ENCODE measurements at places on chromosomes 12 and 14.

GRCh38 chr12:1357711-1358110 lies 236.7 kb downstream of the FBXL14 start:
- no peak for DNase-seq

GRCh38 chr12:55726971-55727370 lies 1.8 kb downstream of the CD63 start:
- no peak for DNase-seq

GRCh38 chr12:114063435-114063834 lies 97.3 kb upstream of the RBM19 start:
- no peak for DNase-seq

DNA sequence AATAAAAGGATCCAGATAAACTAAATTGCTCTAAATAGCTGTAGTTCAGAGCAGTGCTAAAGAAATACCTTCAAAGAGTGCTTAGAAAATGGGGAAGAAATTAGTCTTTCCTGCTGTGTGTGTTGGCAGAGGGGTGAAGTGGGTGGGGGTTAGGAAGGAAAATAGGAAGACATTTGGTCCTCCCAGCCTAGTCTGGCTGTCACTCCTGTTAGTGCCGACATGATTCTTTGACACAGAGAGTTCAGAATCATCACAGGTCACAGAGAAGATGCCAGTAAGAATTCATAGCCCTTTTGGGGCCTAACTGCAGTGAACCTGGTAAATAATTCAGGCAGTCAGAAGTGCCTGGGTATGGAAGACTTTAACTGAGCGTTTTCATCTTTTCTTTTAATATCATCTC lies 74.8 kb downstream of the FLRT2 start:
- no peak for DNase-seq

- no peak for DNase-seq
These were observed 85.8 kb downstream of the TMTC3 start for GRCh38 chr12:88227871-88228270.

DNA sequence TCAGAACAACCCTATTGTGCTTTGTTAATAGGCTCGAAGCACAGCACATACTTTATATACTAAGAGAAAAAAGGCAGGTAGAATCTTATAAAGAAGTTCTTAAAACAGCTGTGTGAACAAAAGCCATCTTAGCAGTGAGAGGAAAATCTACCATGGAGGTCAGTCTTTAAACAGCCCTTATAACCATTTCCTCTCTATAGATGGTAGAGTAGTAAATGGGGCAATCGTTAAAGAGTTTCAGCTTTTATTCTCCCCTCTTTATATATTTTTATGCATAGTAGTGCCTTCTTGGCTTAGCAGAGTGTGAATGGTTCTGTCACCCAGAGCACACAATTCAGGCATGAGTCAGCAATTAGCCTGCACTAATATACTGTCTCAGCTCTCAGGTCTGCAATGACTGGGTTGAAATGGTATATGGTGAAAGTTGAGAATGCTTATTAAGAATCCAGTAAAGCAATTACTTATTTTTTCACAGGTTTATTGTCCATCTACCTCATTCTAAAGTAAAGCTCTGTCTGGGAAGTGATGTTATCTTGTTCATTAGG lies 305.0 kb downstream of the NELL2 start:
- no peak for DNase-seq

DNA sequence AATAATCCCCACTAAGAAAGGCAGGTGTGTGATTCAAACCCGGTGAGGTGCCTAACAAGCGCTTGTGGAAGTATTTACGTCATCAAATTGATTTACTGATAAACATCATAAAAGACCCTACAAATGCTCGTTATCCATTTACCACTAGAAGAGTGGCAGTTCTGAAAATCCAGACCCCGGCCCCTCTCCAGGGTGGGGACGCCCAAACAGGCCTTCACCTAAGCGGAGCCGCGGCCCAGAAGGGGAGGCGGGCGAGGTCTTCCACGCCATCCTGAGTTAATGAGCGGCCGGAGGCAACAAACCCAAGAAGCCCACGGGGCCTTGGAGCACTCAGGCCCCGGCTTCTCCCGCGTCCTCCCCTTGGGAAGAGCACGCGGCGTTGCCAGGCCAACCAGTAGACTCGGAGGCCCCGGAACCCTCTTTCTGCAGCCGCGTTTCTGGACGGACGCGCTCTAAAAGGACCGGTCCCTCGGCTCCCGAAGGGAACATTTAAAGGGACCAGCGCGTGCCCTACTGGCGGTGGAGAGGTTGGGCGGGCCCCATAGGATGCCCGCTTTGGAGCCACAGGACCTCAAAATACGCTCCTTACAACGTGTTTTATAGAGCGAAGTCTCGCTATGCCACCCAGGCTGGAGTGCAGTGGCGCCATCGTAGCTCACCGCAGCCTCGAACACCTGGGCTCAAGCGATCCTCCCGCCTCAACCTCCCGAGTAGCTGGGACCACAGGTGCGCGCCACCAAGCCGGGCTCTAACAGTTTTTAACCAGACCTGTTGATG lies 3.5 kb downstream of the PTPN21 start:
- peak; percentile 86 for DNase-seq

GRCh38 chr12:122724641-122725243 lies 5.9 kb downstream of the HCAR1 start:
- DNase-seq = no peak

GRCh38 chr12:20122274-20122673 lies 246.1 kb upstream of the PDE3A start:
- DNase-seq = no peak

- DNase-seq = peak; percentile 89
These were observed 61.5 kb downstream of the LGMN start for GRCh38 chr14:92686900-92687427.

GRCh38 chr14:75435473-75435872 lies 7.7 kb downstream of the JDP2 start:
- DNase-seq = no peak

DNA sequence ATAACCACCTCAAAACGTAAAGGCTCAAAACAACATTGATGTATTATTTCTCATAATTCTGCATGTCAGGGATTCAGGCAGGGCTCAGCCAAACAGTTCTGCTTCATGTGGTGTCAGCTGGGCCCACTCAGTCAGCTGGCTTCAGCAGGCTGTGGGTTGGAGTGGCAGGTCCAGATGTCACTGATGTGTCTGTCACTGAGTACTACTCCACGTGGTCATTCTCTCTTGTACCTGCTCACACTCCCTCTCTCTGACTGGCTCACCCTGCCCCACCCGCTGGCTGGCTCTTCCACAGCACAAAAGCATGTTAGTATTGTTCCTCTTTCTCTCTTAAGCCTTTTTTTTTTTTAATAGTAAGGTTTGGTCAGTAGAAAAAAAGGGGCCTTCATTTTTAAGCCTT lies 182.4 kb downstream of the DICER1 start:
- no peak for DNase-seq

- DNase-seq = no peak
These were observed 96.5 kb downstream of the BCAT1 start for GRCh38 chr12:24852420-24852819.

- DNase-seq = no peak
These were observed 793.3 kb downstream of the DIO2 start for GRCh38 chr14:79417961-79418360.

DNA sequence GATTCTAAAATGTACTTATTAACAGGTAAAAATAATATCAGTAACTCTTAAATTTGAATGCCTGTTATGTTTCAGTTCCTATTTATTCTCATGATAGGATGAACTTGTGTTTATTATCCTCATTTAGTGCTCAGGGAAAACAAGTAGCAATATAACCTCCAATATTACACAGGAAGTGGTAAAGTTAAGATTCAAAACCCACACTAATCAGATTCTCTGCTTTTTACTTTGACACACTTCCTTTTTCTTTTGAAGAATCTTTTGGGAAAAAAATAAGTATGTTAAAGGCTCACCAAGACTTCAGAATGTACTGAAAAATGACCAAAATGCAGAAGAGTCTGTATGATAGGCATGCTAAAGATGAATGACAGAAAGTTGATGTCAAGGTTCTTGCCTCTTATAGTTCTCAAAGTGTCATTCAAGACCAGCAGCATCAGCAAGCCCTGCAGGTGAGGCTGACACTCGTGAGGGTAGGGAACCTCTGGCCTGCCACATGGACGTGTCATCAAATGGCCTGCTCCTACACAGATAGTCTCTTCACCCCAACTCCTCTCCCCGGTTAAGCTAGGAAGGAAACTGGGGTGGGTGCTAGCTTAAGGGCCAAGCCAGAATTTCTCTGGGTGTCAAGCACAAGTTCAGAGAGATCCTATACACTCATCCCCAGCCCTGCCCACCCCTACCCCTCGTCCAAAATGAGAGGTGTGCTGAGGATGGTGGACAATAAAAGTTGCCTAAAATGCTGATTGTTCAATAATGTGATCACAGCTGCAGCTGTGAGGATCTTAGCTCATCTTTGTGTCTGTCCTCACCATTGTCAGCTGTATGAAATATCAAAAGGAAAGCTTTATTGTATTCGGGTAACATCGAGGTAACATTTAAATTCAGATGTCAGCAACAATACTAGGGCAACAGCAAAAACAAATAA lies 6.3 kb downstream of the TBPL2 start:
- DNase-seq = no peak

DNA sequence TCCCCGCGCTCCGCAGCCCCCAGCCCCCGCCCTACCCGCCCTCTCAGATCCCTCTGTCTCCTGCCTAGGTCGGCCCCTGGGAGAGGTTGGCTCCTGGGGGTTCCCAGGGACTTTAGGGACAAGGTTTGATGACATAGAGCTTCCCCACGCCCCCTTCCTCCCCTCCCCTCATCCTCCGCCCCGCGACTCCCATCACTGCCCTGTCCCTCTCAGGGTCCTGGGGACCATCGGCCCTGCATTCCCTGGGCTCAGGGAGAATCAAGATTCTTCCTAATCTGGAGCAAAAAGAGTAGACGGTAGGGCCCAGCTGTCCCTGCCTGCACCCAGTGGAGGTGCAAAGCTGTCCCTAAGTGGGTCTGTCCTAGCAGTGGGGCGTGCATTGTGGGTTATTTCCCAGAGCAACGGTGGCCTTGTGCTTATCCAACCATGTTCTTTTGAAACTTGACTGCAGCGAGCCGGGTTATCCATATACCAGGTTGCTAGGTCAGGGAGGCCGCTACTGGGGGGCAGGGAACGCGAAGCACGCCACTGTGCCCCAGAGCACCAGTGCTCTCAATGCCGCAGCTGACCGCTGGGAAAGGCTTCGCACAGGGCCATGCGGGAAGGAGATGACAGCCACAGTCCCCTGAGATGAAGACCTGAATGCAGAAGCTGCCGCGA lies 124.4 kb upstream of the PRMT8 start:
- no peak for DNase-seq

- DNase-seq = no peak
These were observed 9.2 kb upstream of the RAD52 start for GRCh38 chr12:958588-959123.

GRCh38 chr12:41184864-41185263 lies 3.3 kb upstream of the PDZRN4 start:
- DNase-seq = no peak

- no peak for DNase-seq
These were observed 25.4 kb upstream of the CPM start for GRCh38 chr12:68958322-68958721.

GRCh38 chr12:94504386-94504785 lies 44.7 kb upstream of the CEP83 start:
- DNase-seq = no peak

DNA sequence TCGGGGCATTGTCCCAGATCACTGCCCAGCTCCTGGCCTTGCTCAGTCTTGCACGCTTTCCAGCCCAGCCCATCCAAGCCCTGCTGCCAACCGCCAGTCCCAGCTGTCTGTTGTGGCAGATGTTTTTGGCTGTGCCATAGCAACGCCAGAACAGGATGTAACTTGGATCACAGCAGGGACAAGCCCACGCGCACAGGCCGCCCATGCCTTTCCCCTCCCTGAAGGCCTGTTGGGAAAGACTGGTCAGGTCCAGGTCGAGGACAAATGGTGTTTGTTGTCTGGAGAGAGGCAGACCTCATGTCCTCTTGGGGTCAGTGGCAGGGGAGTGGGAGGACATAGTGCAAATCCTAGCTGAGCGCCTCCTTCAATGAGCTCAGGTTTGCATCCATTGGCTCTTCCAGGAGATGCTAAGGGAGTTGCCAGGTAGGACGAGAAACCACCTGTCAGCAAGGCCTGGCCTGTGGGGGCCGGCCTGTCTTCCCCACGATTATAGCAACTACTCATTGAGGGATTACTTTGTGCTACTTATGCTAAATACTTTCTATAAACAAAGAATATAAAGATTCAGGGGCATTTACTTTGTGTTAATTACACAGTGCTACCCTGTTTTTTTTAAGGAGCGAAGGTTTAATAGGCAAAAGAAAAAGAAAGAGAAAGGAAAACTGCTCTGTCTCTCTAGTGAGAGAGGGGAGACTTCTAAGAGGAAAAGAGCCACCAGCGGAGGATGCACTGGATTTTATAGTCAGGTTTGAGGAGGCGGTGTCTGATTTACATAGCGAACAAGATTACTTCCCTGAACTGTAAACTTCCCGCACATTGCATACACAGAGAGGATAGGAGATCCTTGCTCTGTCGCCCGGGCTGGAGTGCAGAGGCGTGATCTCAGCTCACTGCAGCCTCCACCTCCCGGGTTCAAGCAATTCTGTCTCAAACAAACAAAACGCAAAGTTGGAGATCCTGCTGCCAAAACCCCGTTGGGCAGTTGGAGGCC lies 42.8 kb upstream of the CORO1C start:
- DNase-seq = peak; percentile 88

GRCh38 chr12:109994401-109995175 lies 1.6 kb downstream of the GIT2 start:
- DNase-seq = no peak

GRCh38 chr12:12837025-12837812 lies 24.1 kb downstream of the DDX47 start:
- DNase-seq = peak; percentile 58

DNA sequence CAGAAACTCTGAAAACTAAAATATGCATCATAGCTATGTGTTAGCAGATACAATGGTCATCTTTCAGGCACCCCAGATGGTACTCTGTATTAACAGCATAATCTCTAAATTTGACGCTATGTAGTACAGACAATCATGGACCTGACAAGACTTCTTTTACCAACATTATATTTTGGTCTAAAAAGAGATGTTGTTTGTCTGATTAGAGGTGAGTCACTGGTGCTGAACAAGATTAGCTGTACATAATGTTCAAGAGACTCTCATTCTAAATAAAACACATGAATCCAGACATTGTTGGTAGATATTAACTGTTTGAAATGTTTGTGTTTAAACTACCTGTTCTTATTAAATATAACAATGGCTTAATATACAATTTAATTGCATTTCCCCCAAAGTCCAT lies 146.4 kb upstream of the LMNTD1 start:
- DNase-seq = no peak

- DNase-seq = no peak
These were observed 22.3 kb downstream of the MNAT1 start for GRCh38 chr14:60756847-60757246.

DNA sequence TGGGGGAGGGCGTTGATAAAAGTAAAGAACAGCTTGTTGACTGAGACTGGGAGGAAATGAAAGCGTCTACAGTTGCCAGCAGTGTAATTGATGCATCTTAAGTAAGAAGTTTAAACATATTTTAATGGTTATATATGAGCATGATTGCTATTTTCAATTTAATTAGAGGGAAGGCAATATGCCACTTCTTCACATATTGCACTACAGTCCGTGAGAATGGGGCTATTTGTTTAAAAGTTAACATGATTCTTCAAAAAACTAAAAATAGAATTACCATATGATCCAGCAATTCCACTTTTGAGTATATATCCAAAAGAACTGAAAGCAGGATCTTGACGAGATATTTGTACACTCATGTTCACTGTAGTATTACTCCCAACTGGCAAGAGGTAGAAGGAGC lies 38.3 kb upstream of the PPP2R5E start:
- DNase-seq = no peak

- peak; percentile 54 for DNase-seq
These were observed 5.1 kb upstream of the NKX2-1 start for GRCh38 chr14:36524874-36525745.

GRCh38 chr12:129873111-129873832 lies 30.6 kb downstream of the TMEM132D start:
- DNase-seq = no peak

GRCh38 chr12:22051114-22051698 lies 5.2 kb downstream of the CMAS start:
- DNase-seq = no peak
